ENCODE measurements at places on chromosomes 13 and 19.

- peak; percentile 72 for DNase-seq
Measured at GRCh38 chr13:40189898-40190630, 476.4 kb downstream of the FOXO1 start.

DNA sequence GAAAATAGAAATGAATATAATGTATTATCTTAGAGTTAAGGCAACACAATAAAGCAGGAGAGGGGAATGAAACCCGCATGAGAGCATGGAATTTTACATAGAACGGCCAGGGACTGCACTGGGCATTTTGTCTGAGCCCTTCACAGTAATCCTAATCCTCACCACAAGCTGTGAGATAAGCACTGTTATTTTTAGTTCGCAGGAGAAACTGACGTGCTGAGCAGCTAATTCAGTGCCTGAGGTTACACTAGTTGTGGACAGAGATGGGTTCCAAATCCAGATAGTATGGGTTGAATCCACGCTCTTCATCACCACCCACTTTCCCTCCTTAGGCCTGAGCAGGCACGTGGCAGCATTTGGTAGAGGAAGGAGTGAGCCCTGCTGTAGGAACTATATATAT lies 24.8 kb upstream of the ZNF527 start:
- DNase-seq = no peak

GRCh38 chr13:40801255-40802217 lies 12.1 kb downstream of the SLC25A15 start:
- DNase-seq = no peak

DNA sequence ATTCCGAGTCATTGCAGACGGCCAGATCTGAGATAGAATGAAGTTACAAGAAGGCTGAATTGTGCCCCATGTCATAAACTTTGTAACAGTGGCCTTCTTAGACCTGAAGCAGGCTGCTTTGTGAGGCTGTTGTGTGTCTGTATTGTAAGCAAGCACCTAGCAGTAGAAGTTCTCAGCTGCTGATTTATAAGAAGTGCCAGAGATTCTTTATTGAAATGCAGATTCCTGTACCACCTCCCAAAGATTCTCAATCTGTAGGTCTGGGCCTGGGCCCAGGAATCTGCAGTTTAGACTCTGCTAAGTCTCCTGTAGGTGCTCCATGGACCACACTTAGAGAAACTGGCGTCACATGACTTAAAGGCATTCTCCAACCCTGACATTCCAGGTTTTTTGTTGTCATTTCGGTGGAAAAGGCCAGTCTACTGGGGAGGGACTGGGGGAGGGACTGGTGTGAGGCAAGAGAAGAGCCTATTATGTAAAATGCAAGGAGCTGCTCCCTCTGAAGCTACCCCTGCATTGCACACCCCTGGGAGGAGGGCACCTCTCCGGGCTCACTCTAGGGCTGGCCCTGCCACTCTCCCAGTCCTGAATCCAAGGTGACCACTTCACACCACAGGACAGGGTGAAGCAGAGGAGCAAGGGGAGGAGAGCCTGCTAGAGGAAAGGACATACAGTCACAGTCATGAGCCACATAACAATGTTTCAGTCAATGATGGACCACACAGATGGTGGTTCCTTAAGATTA lies 769 bp upstream of the TMEM272 start:
- DNase-seq = no peak

DNA sequence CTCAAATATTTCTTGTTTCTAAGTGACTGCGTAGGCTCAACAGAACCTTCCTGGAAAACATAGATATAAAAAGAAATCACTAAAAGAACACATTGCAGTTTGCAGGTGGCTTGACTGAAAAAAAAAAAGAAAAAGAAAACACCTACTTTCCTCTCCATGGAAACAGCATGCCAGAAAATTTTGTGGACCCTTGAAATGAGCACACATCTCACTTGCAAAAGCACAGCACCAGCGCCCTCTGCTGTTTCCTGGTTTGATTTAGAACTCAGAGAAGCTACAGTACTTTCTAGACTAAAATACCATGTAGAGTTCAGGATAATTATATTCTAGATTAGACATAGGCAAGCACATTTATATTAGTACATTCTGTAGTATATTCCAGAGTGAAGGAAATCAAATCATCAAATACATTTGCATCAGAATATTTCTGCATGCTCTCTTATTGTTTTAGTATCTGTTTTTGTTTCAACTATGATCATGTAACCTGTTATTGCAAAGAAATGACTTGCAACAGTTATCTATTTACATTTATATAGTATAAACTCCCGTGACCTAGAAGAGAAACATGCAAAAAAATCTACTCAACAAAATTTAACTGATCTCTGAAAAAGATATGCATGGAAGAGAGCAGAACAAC lies 22.3 kb upstream of the XPO4 start:
- DNase-seq = peak; percentile 96

DNA sequence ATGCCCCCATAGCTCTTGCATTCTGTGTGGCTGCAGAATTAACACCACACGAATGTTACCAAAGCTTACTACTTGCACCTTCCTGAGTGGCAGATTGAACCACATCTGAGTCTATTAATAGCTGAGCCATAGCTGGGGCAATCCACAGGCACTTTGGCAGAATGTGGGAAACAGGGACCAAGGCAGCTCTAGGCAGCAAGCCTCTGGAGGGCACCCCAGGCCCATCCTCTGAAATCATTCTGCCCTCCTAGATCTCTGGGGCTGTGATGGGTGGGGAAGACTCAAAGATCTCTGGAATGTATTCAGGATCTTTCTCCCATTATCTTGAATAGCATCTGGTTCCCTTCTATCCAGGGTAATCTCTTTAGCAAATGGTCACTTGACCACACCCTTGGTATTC lies 139.3 kb downstream of the TNFRSF19 start:
- DNase-seq = no peak

DNA sequence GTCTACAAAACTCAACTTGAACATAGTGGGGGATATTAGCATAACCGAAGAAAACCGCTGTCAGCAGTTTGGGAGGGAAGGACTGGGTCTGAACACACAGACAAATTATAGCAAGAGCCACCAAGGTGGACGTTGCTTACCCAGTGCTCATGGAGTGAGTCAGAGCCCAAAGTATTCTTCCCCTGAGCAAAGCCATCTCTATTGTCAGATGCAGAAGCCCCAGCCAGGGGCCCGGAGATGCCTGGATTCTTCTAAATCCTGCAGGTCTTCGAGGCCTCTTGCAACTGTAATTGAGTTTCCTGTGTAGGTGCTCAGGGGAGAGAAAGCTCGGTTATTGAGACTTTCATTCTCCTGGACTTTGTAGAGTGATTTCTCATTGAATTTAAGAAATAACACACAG lies 384.5 kb downstream of the IRS2 start:
- no peak for DNase-seq

- no peak for DNase-seq
Measured at GRCh38 chr13:90833951-90834350, 513.5 kb upstream of the MIR17HG start.

DNA sequence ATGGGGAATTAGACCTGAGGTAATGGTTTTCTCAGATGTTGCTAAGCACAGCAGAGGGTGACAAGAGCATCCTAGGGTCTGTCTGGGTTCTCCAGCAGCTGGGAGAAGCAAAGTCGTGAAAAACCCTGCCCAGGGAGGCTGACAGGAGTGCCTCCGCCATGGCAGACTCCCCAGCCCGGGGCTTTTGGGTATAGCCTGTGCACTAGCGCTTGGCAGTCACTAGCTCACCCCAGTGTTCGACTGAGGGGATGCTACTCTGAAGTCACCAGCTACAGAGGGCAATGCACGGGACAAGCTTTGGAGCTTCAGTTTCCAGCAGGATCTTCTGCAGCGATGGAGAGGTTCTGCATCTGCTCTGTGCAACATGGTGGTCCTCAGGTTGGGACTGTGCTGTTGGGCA lies 87.5 kb downstream of the ING1 start:
- no peak for DNase-seq

GRCh38 chr19:29044037-29044436 lies 168.9 kb downstream of the UQCRFS1 start:
- DNase-seq = no peak

- no peak for DNase-seq
Measured at GRCh38 chr13:98677398-98677797, 75.1 kb downstream of the SLC15A1 start.

DNA sequence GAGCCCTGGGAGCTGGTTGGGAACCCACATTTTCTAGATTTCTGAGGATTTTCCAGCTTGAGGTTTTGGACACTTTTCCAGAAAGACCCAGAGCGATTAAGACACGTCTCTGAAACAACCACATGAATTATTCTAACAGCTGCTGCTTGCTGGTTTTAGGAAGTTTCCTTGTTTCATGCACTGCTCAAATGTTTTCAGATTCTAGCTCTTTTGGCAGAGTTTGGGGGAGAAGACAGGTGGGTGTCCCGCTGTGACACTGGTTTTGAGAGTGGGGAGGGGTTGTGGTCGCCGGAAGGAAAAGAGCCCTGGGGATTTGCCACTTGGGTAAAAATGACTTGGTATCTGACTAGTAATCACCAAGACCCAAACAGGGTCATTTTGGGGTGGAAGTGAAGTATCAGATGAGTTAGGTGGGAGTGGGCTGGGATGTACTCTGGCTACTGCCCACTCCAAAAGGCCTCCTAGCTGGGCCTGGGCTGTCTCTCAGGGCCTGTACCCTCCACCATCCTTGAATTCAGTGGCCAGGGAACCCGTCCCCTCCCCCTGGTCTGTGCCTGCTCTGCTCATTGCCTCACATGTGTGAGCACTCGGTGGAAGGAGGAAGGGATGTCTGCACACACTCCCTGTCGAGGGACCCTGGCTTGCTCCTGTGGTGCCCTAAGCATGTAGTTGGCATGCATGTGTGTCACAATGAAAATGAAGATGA lies 13.2 kb downstream of the GATAD2A start:
- DNase-seq = peak; percentile 80

- DNase-seq = no peak
Measured at GRCh38 chr19:5519076-5519475, 48.7 kb downstream of the TINCR start.

DNA sequence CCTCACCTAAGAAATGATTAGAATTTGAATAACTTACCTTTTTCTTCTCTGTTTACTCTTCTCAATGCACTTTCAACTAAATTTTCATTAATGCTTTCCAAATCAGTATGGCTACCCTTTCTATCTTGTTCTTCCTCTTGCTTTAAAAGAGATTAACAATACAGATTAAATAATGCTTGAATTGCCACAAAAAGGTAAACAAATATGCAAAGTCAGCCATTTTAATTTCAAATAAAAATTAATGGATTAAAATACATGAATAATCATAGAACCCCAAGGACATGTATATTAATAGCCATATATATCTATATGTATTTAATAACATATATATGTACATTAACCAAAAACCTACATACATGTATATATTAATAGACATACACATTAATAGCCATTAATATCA lies 7.9 kb upstream of the NEK5 start:
- no peak for DNase-seq

- no peak for DNase-seq
Measured at GRCh38 chr13:38013676-38014075, 144.1 kb upstream of the TRPC4 start.

- no peak for DNase-seq
Measured at GRCh38 chr13:30440910-30441703, 18.8 kb downstream of the UBE2L5 start.

GRCh38 chr19:12785431-12786031 lies 5.8 kb upstream of the JUNB start:
- DNase-seq = no peak

DNA sequence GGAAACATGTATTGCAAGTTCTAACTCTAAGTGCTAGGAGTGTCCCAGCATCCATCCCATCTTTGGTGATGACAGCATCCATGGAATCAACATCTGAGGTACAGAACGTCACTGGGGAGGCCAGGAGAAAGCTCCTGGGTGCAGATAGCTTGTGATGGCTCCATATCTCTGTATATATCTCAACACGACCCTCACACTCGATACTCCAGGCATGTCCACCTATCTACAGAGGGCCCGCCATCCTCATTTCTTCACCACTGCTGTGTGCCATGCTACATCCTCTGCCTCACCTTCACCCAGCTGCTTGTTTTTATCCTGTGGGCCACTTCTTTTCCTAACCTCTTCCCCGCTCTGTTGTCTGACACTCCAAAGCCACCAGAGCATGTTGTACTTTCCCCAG lies 100.4 kb upstream of the SERP2 start:
- no peak for DNase-seq

- DNase-seq = no peak
Measured at GRCh38 chr13:113595131-113595530, 10.6 kb downstream of the TFDP1 start.

GRCh38 chr19:31419871-31420445 lies 70.7 kb upstream of the TSHZ3 start:
- DNase-seq = peak; percentile 9

GRCh38 chr19:49866933-49867782 lies at the start of gene PNKP:
Gene PNKP, minus strand, starts transcription at chr19:49867576. Its CDS starts 372 bp downstream, at chr19:49867204.
- DNase-seq = peak; percentile 97
